Mesothelial cell of epicardium (in vitro differentiated cells): ENCODE measurements at places on chromosomes 4 and X. TPM values are rescaled to one million over a fixed set of nuclear protein-coding genes. Genes with fewer than 3 reads are reported as not detected.
A peak's percentile ranks its signal among the peaks of the same experiment; 100 is the strongest.

- no peak overlapping the region for H3K27ac ChIP-seq
- H3K36me3 ChIP-seq = no peaks in the 10 kb centered on the region
- peaks cover 3% of the 10 kb centered on the region for H3K27me3 ChIP-seq
- no peaks in the 10 kb centered on the region for H3K4me1 ChIP-seq
- H3K4me3 ChIP-seq = no peak overlapping the region
Observed at GRCh38 chr4:114474188-114474800, 124.3 kb upstream of the UGT8 start.

GRCh38 chrX:9464435-9465371, at the start of gene TBL1X:
Gene TBL1X (plus strand): TSS chrX:9465058. CDS start chrX:9653587, 188,529 bp downstream.
- no peaks in the 10 kb centered on the region for H3K27me3 ChIP-seq
- H3K27ac ChIP-seq = peak within 1 kb of the TSS; percentile 51
- peak within 1 kb of the TSS; percentile 72 for H3K4me3 ChIP-seq

- no peaks in the 10 kb centered on the region for H3K4me1 ChIP-seq
- no peak overlapping the region for H3K4me3 ChIP-seq
- H3K27me3 ChIP-seq = no peaks in the 10 kb centered on the region
- no peak overlapping the region for H3K27ac ChIP-seq
Observed at GRCh38 chr4:101393256-101393655, 45.9 kb upstream of the PPP3CA start.

- peak; percentile 75 for DNase-seq
- peaks cover 19% of the 10 kb centered on the region for H3K27me3 ChIP-seq
- peak within 1 kb of the TSS; percentile 88 for H3K4me3 ChIP-seq
- H3K36me3 ChIP-seq = peaks cover 7% of the 10 kb centered on the region
Observed at GRCh38 chrX:100819837-100820666, at the start of gene CSTF2. Gene CSTF2 (plus strand): TSS chrX:100820391. CDS start chrX:100820417, 26 bp downstream.

- no peak overlapping the region for H3K4me3 ChIP-seq
- no peak for DNase-seq
- no peaks in the 10 kb centered on the region for H3K27me3 ChIP-seq
- H3K4me1 ChIP-seq = peaks cover 9% of the 10 kb centered on the region
- H3K27ac ChIP-seq = no peak overlapping the region
- H3K36me3 ChIP-seq = peaks cover 53% of the 10 kb centered on the region
Observed at GRCh38 chrX:16610121-16610621, 39.8 kb upstream of the S100G start.

- peaks cover 15% of the 10 kb centered on the region for H3K27me3 ChIP-seq
- H3K4me1 ChIP-seq = no peaks in the 10 kb centered on the region
- no peaks in the 10 kb centered on the region for H3K36me3 ChIP-seq
Observed at GRCh38 chr4:5399790-5400421, 308.5 kb downstream of the EVC2 start.

GRCh38 chrX:15349046-15349445, 13.7 kb upstream of the PIGA start:
- H3K4me3 ChIP-seq = no peak overlapping the region
- peaks cover 2% of the 10 kb centered on the region for H3K4me1 ChIP-seq

DNA sequence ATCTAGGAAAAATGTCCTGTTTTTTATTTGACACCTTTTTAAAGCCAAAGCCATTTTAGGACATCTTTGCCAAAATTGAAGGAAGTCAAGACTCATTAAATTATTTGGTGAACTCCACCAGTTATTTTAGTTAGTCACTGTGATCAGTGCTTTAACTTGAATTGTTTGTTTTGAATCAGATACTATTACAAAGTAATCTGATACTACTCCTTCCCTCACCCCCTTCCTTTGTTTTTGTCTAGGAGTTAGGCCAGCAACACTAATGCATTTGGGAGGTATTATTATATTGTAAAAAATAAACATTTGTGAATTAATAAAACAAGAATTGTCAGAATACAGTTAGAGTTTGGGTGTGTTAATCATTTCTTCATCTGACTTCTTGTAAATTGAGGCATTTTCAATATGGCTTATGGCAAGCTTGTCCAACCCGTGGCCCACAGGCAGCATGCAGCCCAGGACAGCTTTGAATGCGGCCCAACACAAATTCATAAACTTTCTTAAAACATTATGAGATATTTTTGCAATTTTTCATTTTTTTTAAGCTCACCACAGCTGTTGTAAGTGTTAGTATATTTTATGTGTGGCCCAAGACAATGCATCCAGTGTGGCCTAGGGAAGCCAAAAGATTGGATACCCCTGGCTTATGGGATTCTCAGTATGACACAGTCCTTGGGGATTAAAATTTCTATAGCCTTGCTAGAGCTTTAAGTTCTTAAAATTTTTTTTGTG, 182.2 kb downstream of the BMPR1B start:
- H3K36me3 ChIP-seq = no peaks in the 10 kb centered on the region
- peaks cover 5% of the 10 kb centered on the region for H3K4me1 ChIP-seq
- no peak for DNase-seq
- H3K27ac ChIP-seq = no peak overlapping the region

DNA sequence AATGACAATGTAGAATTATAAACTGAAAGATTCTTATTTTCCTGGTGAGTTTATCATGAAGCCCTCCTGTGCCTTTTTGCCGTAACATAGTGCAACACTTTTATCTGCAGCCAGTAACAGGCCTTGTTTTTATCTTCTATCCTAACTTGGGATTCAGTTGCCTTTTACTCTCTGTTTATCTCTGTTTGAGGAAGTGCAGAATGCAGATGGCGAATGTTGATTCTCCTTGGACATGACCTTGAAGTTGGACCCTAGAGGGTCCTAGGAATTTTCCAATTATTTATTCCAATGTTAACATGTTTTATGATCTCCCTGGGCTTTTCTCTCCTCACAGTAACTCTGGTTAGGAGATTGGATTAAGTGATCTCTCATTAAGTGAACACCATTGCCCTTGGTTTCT, 165.0 kb downstream of the FMR1NB start:
- no peaks in the 10 kb centered on the region for H3K4me1 ChIP-seq
- H3K27me3 ChIP-seq = no peaks in the 10 kb centered on the region
- no peak overlapping the region for H3K4me3 ChIP-seq

GRCh38 chrX:148825696-148826095, 325.3 kb downstream of the AFF2 start:
- H3K4me3 ChIP-seq = no peak overlapping the region
- no peaks in the 10 kb centered on the region for H3K4me1 ChIP-seq
- DNase-seq = no peak
- no peak overlapping the region for H3K27ac ChIP-seq
- no peaks in the 10 kb centered on the region for H3K27me3 ChIP-seq

DNA sequence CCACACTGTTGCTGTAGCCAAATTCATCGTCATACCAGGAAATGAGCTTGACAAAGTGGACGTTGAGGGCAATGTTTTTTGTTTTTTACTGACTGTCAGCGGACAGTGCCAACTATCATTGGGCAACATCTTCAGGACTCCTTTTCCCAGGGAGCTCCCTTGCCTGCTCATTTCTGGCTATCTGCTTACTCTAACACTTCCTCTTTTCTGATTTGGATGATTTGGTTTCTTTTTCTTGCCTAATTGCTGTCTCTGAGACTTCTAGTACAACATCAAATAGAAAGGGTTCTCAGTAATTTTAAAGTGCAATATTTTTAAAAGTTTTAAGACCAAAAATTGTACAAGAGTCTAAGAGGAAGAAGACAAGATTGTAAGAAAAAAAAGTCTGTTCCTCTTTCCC, 92.0 kb upstream of the KLHL4 start:
- no peak overlapping the region for H3K4me3 ChIP-seq
- no peak for DNase-seq
- H3K27me3 ChIP-seq = no peaks in the 10 kb centered on the region
- peaks cover 5% of the 10 kb centered on the region for H3K4me1 ChIP-seq
- no peaks in the 10 kb centered on the region for H3K36me3 ChIP-seq
- H3K27ac ChIP-seq = no peak overlapping the region

GRCh38 chr4:113575401-113575800, 186.1 kb downstream of the CAMK2D start:
- H3K36me3 ChIP-seq = peaks cover 8% of the 10 kb centered on the region
- DNase-seq = no peak
- H3K27me3 ChIP-seq = no peaks in the 10 kb centered on the region
- peaks cover 35% of the 10 kb centered on the region for H3K4me1 ChIP-seq
- H3K4me3 ChIP-seq = no peak overlapping the region

DNA sequence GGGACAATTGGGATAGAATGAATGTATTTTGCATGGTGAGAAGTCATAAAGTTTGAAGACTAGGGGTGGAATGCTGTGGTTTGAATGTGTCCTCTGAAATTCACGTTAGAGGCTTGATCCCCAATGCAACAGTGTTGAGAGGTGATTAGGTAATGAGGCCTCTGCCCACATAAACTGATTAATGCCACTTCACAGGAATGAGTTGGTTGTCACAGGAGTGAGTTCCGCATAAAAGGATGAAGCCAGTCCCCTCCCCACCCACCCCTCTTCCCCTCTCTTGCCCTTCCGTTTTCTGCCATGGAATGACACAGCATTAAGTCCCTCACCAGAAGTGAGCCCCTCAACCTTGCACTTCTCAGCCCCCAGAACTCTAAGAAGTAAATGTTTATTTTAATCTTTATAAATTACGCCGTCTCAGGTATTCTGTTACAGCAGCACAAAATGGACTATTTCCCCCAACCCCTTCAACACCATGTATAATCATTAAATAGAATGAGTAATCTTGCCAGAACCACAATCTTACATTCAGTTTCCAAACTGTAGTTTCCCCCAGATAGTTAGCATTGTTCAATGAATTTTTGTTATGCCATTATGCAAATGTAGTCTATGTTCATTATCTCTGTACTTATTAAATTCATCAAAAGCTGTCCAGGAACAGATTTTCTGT, 5.5 kb upstream of the MMAA start:
- H3K27ac ChIP-seq = no peak overlapping the region
- H3K36me3 ChIP-seq = no peaks in the 10 kb centered on the region
- no peaks in the 10 kb centered on the region for H3K27me3 ChIP-seq
- peaks cover 20% of the 10 kb centered on the region for H3K4me1 ChIP-seq

DNA sequence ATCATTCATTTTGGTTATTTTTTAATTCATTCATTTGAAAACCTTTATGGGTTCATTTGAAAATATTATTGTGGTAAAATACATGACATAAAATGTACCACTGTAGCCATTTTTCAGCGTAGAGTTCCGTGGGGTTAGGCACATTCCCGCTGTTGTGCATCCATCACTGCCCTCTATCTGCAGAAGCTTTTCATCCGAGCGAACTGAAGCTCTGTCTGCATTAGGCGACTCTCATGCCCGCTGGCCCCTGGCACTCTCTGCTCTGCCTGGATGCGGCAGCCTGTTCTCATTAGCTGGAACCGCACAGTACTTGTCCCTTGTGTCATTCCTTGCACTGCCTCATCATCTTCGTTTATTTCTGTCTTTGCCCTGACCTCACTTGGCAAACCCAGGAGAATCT, 17.5 kb downstream of the CFAP99 start:
- H3K36me3 ChIP-seq = no peaks in the 10 kb centered on the region
- no peaks in the 10 kb centered on the region for H3K4me1 ChIP-seq
- no peak for DNase-seq
- H3K27ac ChIP-seq = no peak overlapping the region

GRCh38 chr4:72901553-72901952, 168.0 kb downstream of the COX18 start:
- no peak overlapping the region for H3K27ac ChIP-seq
- peaks cover 12% of the 10 kb centered on the region for H3K4me1 ChIP-seq
- no peaks in the 10 kb centered on the region for H3K27me3 ChIP-seq
- no peak overlapping the region for H3K4me3 ChIP-seq
- no peak for DNase-seq

GRCh38 chr4:54104907-54105306, 4.9 kb downstream of the GSX2 start:
- no peaks in the 10 kb centered on the region for H3K36me3 ChIP-seq
- no peak overlapping the region for H3K27ac ChIP-seq
- H3K4me1 ChIP-seq = peaks cover 29% of the 10 kb centered on the region
- no peak for DNase-seq
- H3K27me3 ChIP-seq = peaks cover 99% of the 10 kb centered on the region

GRCh38 chr4:142077048-142077447, 440.7 kb downstream of the IL15 start:
- H3K36me3 ChIP-seq = no peaks in the 10 kb centered on the region
- DNase-seq = no peak
- H3K4me1 ChIP-seq = peaks cover 19% of the 10 kb centered on the region
- H3K27me3 ChIP-seq = no peaks in the 10 kb centered on the region
- no peak overlapping the region for H3K4me3 ChIP-seq

GRCh38 chrX:135543172-135543571, 22.7 kb downstream of the INTS6L start:
- H3K4me3 ChIP-seq = no peak overlapping the region
- no peak for DNase-seq
- no peaks in the 10 kb centered on the region for H3K27me3 ChIP-seq
- H3K4me1 ChIP-seq = no peaks in the 10 kb centered on the region
- no peak overlapping the region for H3K27ac ChIP-seq

GRCh38 chr4:94540476-94540875, 88.7 kb downstream of the PDLIM5 start:
- DNase-seq = no peak
- no peak overlapping the region for H3K4me3 ChIP-seq
- peaks cover 44% of the 10 kb centered on the region for H3K4me1 ChIP-seq
- peaks cover 6% of the 10 kb centered on the region for H3K36me3 ChIP-seq
- no peaks in the 10 kb centered on the region for H3K27me3 ChIP-seq
- H3K27ac ChIP-seq = peak overlapping the region; percentile 32

DNA sequence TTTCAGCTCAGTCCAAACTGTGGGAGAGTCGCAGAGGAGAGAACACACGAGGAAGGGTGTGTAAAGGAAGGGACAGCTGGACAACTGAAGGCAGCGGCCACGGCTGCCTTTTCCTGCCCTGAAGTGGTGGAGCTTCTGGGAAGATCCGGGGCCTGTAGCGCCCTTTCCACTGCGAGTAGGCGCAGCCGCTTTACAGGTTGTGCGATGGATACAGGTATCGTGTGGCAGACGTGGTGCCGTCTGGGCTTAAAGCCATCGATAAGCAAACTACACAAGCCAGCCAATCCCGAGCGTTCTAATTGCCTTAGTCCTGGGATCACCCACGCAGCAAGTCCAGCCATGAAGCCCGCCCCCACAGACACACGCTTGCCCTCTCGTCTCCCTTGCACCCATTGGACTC, 15.4 kb downstream of the NKX6-1 start:
- peaks cover 96% of the 10 kb centered on the region for H3K27me3 ChIP-seq
- no peak for DNase-seq
- no peak overlapping the region for H3K27ac ChIP-seq
- H3K36me3 ChIP-seq = no peaks in the 10 kb centered on the region
- peaks cover 9% of the 10 kb centered on the region for H3K4me1 ChIP-seq

DNA sequence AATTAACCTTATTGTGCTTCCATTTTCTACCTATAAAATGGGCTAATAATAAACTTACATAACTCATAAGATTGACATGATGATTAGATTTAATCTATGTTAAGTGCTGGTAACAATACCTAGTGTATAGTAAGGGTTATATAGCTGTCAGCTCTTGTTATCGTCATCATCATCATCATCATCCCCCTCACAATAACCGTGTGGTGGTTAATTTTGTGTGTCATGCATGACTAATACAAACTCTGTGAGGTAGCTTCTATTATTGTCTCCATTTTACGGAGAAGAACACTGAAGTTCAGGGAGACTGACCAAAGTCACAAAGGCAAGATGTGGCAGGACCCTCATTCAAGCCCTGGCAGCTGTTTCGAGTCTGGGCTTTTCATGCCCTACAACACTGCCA, 211.3 kb downstream of the PALLD start:
- H3K27me3 ChIP-seq = no peaks in the 10 kb centered on the region
- no peak overlapping the region for H3K27ac ChIP-seq
- H3K4me1 ChIP-seq = peaks cover 21% of the 10 kb centered on the region
- no peak overlapping the region for H3K4me3 ChIP-seq

The FGA gene
- total RNA-seq = not detected in 3 replicates

The IL15 gene
- total RNA-seq = 0.80 to 1.1 TPM (median 0.82 TPM) in 3 replicates

The SPARCL1 gene
- total RNA-seq = 6.3 to 6.7 TPM (median 6.6 TPM) in 3 replicates

The SERPINA7 gene
- not detected in 3 replicates for total RNA-seq

The PNMA5 gene
- total RNA-seq = not detected in 3 replicates

The FGFBP2 gene
- not detected in 3 replicates for total RNA-seq
